ENCODE measurements at places on chromosomes 7 and 10.

- DNase-seq = no peak
These were observed 255.4 kb upstream of the LRGUK start for GRCh38 chr7:133871757-133872156.

DNA sequence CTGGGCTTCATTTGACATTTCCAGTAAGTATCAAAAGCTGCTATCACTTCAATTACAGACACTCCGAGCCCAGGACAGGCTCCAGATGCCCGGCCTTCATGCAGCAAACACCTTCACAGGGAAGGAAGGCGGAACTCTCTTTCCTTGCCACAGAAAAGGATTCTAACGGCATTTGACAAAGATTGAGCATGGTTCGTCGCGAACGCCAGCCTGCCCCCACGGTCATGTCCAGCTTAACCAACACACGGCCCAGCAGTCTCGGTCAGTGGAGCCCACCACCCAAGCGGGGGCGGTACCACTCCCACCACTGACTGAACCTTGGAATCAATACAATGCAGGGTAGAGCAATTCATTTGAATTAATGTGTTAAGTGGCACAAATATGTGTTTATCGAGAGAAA, 607.2 kb downstream of the DNAJB6 start:
- no peak for DNase-seq

DNA sequence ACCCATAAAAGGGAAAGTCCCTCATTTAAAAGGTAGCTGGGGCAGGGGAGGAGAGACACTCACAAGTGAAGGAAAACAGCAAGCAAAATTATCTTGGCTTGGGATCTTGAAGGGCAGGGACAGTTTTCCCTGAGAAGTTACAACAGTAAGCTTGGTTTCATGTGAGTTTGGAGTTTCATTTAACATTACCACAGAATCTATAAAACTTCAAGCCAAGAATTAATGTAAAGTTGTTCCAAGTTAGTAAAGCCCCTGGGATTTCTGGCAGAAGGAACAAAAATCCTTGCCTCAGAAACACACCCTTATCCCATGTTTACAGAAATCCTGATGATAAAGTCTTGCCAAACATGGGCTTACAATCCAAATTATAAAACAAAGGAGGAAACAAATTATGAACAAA, 19.2 kb downstream of the CRPPA start:
- no peak for DNase-seq

GRCh38 chr10:104937567-104937966, 296.5 kb downstream of the SORCS3 start:
- peak; percentile 6 for DNase-seq

- peak; percentile 15 for DNase-seq
These were observed at the start of gene AKR1E2 for GRCh38 chr10:4825868-4826791. TSS of gene AKR1E2 (plus strand) at chr10:4826207. CDS start at chr10:4826325, 118 bp downstream.

DNA sequence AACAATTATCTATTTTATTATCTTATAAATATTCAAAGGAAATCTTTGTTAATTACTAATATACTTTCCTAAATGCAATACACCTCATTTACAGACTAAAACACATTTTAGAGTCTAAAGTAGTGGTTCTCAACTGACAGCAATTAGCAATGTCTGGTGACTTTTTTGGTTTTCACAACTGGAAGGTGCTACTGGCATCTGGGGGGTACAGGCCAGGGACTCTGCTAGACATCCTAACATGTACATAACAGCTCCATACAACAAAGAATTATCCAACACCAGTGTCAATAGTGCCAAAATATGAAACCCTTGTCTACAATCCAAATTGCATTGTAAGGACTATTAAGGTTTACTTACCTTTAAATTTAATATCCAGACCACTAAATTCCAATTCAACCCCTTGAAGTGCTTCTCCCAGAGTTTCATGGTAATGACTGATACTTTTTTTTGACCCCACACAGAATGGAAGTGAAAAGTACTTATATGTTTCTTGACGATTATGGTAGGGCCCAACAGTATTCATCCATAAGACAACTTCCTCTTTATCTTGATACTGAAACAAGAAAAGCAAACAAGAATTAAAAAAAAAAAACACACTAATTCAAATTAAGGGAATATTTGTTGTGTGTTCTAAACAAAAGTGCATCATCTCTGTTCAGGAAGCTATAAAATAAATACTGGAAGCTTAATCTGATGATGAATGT, 10.4 kb downstream of the TM9SF3 start:
- no peak for DNase-seq

DNA sequence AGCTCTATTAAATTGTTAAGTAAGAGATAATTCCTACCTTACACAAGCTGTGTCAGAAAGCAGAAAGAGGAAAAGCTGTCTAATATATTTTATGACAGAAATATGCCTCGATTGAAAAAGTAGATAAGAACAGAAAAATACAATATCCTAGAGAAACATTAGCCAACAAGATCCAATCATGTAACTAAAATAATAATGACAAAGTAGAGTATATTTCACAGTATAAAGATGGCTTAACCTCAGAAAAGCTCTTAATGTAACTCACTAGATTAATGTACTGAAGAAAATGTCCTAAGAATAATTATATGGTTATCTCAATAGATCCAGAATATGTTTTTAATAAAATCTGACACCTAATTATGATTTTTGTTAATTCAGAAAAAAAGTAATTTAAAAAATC, 89.8 kb upstream of the HABP2 start:
- no peak for DNase-seq

DNA sequence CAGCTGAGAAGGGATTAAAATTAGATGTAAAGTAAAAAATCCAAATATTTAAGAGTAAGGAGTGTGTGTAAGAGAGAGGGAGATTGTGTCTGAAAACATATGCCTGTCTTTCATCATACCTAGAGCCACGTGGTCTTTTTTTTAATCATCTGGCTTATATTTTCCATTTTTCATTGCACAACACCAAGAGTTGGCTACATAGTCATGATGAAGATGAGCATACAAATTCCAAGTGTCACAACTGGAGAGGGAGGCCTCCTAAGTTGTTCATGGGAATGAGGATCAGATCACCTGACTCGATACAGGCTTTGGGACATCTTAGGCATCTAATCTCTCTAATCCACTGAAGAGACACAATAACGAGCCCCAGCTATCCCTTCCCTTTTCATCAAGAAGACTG, 47.2 kb upstream of the CCDC3 start:
- DNase-seq = no peak

- DNase-seq = peak; percentile 2
These were observed 333.9 kb downstream of the AUTS2 start for GRCh38 chr7:69932034-69932628.

DNA sequence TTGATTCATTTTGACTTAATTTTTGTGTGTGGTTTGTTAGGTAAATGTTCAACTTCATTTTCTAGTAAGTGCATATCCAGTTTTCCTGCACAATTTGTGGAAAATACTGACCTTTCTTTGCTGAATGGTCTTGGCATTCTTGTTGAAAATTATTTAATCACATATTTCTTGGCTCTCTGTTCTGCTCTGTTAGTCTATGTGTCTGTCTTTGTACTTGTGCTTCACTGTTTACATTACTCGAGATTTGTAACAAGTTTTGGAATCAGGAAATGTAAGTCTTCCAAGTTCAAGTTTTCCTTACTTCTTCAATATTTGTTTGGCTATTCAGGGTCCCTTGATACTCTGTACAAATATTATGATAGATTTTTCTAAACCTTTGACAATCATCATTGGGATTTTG, 838.2 kb upstream of the POM121L12 start:
- no peak for DNase-seq

- no peak for DNase-seq
These were observed 124.8 kb downstream of the CD36 start for GRCh38 chr7:80763289-80763688.

GRCh38 chr7:116249969-116250553, 39.7 kb downstream of the TES start:
- peak; percentile 22 for DNase-seq

DNA sequence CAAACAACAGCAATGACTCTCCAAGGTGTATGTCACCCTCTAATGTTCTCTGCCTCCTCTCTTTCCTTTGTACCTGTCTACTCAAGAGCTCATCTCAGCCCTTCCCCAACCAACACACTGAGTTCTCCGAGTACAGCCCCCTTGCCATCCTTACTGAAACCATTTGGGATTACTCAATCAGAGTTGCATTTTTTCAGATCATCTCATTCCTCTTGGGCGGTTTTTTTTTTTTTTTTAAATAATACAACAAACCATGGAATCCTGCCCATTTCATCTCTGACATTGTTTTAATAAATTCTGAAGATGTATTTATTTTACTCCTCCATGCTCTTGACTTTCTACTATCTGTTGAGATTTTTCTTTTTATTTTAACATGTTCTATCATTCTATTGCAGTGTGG, 4.2 kb upstream of the CREB3L2 start:
- no peak for DNase-seq

- DNase-seq = peak; percentile 11
These were observed 15.1 kb upstream of the ATE1 start for GRCh38 chr10:121942749-121943416.

GRCh38 chr10:95716466-95716865, 22.7 kb upstream of the TCTN3 start:
- no peak for DNase-seq

DNA sequence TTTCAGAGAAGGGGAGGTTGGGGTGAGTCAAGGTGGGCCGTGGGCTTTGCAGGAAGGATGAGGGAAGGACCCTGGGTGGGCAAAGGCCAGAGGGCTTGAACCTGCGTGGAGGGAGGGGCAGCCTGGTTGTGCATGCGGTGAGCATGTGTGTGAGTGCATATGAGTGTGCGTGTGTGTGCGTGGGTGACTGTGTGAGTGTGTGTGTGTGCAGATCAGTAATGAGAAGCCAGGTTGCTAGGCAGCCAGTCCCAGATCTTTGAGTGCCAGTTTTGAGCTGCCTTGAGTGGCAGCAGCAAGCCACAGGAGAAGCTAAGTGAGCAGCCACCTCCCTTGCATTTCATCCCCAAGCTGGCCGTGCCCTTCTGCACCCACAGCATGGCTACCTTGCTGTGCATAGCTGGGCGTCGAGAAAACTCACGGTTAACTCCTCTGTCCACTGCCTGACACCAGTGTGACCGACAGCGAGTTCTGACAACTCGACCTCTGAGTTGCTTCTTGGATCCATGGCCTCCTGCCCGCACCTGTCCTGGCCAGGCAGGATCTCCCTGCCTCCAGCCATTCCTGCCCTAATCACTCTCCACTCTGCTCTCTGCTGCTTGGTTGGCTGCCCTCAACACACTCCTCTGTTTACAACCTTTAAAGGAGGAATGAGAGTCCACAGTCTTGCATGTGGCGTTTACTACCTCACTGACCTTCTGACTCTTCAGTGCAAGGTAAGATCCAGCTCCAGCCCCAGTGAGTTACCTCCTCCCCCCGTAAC, 775.4 kb downstream of the TYW1 start:
- DNase-seq = no peak

- DNase-seq = no peak
These were observed 90.1 kb upstream of the NPSR1 start for GRCh38 chr7:34567906-34568305.

GRCh38 chr10:130707389-130707979, 571.3 kb downstream of the GLRX3 start:
- no peak for DNase-seq

GRCh38 chr10:43267811-43268210, 946 bp upstream of the RASGEF1A start:
- no peak for DNase-seq
